ENCODE measurements at places on chromosomes 4 and X.

DNA sequence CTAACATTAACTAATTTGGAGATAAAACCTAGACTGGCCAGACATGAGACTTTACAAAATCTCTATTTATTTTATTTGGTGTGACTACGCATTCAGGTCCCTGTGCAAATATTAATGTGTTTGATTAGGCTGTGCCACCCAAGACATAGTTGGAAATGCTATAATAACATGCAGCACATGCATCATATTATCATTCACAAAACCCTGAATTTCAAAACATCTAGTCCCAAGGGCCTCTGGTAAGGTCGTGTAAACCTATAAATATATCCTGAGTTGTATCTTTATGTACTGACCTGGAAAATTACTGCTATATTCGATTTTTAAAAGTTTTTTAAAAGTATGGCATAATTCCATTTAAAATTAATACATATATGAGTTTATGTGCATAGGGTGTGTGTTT is 47.1 kb upstream of the FAT4 start:
- no peak for DNase-seq

DNA sequence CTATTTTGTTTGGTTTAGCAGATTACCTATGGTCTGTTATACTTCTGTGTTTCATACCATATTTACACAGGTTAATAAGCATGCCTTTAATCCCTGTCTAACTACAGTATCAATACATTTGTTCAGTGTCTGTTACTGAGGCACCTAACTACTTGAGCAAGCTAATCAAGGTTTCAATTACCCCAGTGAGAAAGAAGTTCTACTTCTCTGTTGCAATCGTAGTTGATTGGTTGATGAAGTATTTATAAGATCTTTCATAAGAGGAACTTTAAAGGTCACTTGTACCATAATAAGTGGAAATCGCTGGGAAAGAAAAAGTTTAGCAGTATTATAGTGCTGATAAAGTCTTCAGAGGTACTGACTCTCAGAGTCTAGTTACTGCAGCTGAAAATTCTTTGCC is 490.6 kb downstream of the RPA4 start:
- no peak for DNase-seq

DNA sequence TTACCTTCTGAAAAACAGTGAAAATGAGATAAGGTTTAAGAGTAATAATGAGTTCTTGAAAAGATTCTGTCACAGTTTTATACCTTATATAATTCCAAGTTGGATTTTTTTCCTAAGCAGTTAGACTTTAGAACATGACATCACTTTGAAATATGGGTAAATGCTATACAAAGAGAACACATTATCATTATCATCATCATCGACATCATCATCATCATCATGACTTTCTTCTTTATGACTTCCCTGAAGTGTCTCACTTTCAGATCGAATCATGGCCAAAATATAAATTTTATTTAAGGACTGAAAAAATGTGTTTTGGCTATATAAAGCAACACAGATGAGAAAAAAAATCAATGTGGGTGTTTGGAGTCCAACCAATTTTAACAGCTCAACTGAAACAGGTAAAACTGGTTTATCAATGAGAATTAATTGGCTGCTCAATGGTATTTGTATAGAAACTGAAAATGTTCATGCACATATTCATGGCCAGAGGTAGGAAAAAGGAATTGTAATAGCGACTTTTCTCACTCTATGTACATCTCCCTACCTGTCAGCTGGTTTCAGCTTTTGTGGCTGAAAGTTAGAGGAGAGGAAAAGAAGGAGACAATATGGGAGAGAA is 243.1 kb upstream of the GPC4 start:
- no peak for DNase-seq

DNA sequence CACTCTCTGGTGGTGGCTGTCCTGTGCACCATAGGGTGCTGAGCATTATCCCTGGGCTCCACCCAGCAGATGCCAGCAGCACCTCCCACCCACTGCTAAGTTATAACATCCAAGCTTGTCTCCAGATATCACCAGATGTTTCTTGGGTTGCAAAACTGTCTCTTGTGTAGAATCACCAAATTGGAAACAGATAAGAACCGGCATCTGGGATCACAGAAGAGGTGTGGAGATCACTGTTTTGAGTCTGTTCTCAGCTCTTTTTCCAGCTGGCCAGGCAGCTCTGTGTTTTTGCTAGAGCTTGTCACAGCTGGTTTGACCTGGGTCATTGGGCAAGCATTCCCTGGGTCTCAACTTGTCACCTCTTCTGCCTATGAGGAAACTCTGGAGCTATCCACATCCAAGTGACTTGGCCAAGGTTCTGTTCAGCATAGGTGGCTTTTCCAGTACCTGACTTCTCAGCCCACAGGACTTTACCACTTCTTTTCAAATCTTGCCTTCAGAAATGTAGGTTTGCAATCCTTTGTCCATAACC is 15.3 kb upstream of the PUDP start:
- no peak for DNase-seq

DNA sequence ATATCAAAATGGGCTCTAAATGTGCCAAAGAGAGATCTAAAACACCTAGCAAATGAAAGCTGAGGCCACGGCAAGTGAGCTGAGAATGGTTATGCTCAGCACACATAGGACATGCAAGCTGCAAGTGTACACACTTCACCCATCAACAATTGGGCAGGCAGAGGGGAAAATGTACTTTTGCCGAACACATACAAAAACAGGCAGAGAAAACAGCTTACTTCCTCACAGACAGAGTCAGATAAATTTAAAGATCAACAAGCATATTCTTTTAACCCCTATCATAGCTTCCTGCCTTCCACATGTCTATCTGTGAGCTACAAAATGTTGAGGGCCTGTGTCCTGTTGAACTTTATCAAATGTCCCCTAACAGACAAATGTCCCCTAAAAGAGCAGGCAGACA is 60.3 kb downstream of the SH3KBP1 start:
- no peak for DNase-seq

- no peak for DNase-seq
These were observed 196.1 kb downstream of the ZNF330 start for GRCh38 chr4:141416677-141417363.

DNA sequence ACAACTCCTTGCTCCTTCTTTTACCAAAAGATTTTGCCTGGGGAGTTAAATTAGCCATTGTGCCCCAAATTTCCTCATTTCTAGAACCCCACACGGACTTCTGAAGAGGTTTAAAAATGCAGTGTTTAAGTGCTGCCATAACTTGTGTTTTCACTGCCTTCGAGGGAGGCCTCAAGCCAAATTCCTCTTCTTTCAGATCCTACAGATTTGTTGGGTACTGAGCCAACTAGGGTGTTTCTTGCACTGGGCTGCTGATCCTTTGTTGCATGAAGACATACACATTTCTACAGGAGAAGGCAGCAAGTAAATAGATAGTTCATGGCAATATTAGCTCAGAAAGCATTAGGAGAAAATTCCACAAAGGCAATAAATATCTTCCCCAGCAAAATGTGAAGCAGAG is 43.8 kb downstream of the GLRA2 start:
- no peak for DNase-seq
